Ammon's horn (tissue), 1 donor: ENCODE measurements at places on chromosomes 11 and 22.
A peak's percentile ranks its signal among the peaks of the same experiment; 100 is the strongest.

DNA sequence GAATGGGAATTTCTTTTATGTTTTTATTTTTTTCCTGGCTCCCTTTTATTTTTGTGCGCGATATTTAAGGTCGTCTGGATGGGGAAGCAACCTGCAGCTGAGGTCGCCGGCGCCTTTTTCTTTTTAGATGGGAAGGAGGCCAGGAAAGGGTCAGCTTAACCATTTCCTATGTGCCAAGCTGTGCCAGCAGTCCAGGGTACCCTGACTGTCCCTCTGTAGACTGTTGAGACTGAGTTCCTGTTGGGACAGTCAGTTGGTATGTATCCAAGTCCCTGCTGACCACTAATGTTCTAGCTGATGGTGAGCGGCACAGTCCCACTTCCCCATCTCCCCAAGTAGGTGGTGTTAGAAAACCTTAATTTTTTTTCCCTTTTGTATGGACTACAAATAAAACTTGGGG, 10.5 kb downstream of the RBM14 start:
- peak; percentile 72 for DNase-seq

- DNase-seq = no peak
These were observed 4.2 kb upstream of the SYN3 start for GRCh38 chr22:33062361-33062760.

GRCh38 chr22:42376711-42377554, 55.3 kb downstream of the NFAM1 start:
- no peak for DNase-seq

- peak; percentile 35 for DNase-seq
These were observed 77.0 kb downstream of the RPS6KA4 start for GRCh38 chr11:64436000-64436399.

DNA sequence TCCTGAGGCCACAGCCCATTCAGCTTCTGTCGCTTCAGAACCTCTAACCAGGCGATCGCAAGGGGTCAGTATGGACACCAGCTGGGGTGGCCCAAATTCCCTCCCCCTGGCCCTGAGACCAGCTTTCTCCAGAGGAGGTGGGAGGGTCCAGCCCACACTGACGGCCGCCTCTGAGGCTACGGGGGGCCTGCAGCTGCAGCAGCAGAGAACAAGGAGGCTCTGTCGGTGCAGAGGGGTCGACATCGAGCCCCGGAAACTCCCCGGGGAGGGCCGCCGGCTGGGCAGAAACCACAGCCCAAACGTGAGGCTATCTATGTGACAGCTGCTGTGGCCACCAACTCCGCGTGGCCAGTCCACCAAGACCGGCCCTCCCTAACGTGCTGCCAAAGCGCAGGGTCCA, 40.8 kb downstream of the ELFN2 start:
- DNase-seq = no peak

DNA sequence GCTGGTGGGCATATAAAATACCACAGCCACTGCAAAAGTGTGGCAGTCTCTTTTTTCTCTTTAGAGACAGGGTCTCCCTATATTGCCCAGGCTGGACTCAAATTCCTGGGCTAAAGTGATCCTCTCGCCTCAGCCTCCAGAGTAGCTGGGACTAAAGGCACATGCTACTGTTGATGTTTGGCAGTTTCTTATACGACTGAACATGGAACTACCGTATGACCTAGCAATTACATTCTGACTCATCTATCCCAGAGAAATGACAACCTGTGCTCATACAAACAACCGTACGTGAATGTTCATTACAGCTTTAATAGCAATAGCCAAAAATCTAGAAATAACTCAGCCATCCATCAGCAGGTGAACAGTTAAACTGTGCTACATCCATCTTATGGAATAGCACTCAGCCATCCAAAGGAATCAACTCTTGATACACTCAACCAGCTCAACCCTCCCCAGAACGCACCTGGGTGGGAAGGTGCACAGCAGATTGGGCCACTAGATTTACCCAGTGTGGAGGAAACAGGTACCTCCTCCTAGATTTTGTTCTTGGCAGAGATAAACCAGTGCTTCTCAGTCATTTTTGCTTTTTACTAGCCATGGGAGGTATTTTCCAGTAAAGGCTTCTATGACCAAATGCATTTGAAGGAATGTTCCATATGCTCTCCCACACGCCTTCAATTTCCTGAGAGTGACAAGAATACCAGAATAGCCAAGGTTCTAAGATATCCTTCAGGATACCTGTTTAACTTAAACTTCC, 130.5 kb downstream of the MED15 start:
- DNase-seq = no peak

DNA sequence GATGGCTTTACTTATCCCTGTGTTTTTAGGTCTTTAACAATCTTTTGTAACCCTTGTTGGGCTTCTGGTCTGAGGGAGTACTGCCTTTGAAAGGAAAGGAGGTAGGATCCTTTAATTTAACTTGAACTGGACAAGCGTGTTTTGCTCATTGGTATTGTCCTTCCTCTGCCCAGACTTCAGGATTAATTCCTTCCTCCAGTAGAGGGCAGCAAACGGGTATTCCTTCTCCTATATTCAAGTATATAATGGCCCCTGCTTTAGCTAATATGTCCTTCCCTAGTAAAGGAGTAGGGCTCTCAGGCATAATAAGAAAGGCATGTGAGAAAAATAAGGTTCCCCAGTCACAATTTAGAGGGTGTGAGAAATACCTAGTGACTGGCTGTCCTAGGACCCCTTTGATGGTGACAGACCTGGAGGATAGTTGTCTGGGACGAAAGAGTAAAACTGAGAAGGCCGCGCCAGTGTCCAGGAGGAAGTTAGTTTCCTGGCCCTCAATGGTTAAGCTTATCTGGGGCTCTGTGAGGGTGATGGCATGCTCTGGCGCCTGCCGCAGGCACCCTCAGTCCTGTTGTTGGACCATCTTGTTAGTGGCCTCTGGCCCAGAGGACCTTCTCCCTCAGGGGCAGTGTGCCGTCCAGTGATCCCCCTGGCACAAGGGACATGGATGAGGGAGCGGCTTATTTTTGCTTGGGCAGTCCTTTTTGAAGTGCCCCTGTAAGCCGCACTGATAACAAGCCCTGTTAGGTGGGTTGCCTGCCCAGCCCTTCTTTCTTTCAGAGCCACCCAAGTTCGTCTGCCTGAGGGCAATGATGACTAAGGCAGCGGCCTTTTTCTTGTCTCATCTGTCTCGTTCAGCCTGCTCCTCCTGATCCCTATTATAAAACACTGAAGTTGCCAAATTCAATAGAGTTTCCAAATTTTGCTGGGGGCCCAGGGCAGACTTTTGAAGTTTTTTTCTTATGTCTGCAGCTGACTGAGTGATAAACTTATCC, 51.8 kb downstream of the C11orf71 start:
- DNase-seq = peak; percentile 69

GRCh38 chr22:48953830-48954229, 873.8 kb downstream of the BRD1 start:
- DNase-seq = no peak

DNA sequence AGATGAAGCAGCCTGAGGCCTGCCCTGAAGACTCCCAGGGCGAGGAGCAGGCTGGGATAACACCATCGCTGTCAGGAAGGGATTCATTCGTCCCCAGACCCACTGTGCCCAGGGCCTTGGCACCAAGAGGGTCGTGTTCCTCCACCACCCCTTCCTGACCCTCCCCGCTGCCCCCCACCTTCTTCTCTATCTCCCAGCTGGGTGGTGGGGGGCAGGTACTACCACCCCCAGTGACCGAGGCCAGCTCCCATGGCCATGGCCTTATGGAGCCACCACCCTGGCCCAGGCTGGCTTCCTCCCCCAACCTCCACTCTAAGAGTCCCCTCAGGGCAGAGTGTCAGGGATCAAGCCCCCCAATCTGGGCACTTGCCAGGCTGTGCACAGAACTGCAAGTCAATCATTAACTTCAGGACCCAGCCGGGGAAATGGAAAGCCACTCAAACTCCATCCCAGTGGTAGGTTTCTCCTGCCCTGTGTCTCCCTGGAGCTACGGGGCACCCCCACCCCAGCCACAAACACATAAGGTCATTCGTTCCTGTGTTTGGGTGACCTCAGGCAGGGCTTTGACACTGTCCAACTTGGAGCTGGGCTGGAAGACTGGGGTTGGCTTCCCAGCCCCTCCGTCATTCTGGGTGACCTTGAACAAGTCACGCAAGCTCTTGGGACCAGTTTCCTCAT, 33.3 kb upstream of the WNT11 start:
- DNase-seq = no peak
